ENCODE measurements at places on chromosomes 1 and 21.

- no peak for DNase-seq
These were observed 43.8 kb downstream of the ACTL8 start for GRCh38 chr1:17798799-17799382.

DNA sequence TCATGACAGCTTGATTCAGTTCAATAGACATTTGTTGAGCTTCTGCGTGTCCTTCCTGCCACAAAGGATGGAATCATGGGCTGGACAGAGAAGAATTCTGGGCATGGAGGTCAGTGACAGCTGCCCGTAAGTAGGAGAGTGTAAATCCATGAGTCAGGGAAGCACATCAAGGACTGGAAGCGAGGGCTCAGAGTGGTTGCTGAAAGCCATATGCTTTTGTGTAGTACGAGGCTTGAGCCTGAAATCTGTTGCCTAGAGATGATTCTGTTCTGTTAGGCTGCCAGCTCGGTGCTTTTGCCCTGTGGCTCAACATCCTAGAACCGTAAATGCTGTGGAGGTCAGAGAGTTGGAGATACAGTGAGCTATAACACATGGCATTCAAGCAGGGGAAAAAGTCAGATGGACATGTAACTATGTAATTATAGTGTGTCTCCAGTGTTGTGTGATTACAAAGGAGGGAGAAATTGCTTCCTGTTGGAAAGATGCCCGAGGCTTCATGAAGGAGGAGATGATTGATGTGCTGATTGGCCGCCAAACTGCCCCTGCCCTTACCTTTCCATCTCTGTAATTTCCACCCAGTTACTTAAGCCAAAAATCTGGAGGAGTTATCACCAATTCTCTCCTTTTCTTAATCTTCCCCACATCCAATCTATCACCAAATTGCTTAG lies 92.8 kb upstream of the CACNA1E start:
- no peak for DNase-seq

- DNase-seq: no peak
These were observed 39.1 kb upstream of the EFCAB14 start for GRCh38 chr1:46757956-46758528.

- DNase-seq: no peak
These were observed 233.1 kb upstream of the CSF3R start for GRCh38 chr1:36715797-36716196.

DNA sequence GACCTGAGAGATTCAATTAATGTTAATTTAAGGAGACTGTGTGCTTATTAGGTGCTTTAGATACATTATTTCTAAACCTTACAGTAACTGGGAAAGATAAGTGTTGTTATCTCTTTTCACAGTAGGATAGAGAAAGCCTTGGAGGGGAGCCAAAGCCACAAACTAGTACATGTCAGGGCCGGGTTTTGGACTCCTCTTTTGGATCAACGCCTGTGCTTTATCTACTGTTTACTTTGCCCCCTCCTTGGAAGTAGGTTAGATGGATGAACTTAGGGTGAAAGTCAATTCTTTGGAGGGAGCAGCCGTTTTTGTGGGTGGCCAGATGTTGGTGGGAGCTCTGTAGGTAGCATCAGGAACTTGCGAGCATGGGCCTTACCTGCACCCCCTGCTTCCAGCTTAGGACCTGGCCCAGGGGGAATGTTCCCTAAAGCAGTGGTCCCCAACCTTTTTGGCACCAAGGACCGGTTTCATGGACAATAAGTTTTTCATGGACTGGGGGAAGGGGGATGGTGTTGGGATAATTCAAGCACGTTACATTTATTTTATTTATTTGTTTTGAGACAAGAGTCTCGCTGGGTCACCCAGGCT lies 1.7 kb downstream of the HHAT start:
- DNase-seq: no peak

GRCh38 chr1:94245747-94246438 lies 8.5 kb upstream of the ARHGAP29 start:
- DNase-seq: no peak

DNA sequence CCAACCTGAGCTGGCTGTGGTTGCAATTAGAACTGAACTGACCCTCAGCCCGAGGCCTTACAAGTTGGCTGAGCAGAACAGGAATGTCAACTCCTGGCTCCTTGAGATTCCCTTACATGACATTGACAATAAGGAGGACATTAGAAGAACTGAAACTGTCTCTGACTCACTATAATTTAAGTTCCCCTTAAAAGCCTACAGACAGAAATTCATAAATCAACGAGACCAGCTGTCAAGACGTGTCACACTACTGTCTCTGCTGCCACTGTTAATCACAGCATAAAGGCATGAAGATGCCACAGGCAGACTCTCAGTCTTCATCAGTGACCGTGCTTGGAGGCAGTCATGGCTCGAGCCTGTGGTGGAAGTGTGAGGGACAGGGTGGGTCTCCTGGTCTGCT lies 168.8 kb downstream of the GABPA start:
- DNase-seq: no peak

GRCh38 chr1:94578856-94579255 lies 37.3 kb upstream of the F3 start:
- DNase-seq: no peak

DNA sequence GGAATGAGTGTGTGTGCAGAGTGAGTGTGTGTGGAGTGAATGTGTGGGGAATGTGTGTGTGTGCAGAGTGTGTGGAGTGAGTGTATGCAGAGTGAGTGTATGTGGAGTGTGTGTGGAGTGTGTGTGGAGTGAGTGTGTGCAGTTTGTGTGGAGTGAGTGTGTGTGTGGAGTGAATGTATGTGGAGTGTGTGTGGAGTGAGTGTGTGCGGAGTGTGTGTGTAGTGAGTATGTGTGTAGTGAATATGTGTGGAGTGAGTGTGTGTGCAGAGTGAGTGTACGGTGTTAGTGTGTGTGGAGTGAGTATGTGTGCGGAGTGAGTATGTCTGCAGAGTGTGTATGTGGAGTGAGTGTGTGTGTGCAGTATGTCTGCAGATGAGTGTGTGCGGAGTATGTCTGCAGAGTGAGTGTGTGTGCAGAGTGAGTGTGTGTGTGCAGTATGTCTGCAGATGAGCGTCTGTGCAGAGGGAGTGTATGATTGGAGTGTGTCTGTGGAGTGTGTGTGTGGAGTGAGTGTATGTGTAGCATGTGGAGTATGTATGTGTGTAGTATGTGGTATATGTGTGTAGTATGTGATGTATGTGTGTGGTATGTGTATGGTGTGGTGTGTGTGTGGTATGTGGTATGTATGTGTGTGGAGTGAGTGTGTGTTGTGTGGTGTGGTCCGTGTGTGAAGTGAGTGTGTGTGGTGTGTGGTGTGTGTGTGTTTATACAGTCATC lies 59.7 kb upstream of the CLDN14 start:
- no peak for DNase-seq

GRCh38 chr1:210689826-210690225 lies 361.1 kb downstream of the HHAT start:
- no peak for DNase-seq

- no peak for DNase-seq
These were observed 33.4 kb downstream of the HSD17B7 start for GRCh38 chr1:162823771-162824525.

DNA sequence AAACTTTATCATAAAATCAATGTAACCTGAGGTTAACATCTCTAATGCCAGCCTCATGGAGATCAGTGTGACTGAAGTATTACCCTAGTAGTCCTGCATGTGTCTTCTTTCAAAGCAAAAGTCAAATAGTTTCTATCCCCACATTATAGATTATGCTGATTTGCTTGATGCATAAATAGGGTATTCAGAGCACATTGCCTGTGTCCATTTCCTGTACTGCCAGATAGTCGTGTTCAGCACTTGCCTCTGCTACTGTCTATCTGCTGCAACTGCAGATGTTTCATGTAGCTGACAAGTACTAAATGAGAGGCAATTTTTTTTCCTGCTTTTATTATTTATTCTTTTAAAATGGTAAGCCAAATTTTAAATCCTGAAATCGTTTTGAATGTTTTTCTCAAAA lies 348.7 kb downstream of the CHRM3 start:
- no peak for DNase-seq

DNA sequence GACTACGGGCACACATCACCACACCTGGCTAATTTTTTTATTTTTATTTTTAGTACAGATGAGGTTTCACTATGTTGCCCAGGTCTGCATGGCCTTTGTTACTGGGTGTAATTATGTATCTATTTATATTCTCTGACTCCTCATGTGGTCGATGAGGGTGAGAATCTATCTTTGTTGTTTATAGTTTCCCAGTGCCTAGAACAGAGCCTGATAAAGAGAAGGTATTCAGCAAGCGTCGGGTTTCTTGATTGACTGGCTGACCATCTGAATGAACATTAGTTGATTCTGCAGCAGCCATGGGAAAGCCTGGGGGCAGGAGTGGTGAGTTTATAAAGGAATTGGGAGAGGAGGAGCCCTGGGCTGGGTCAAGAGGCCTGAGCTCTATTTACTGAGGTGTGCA lies 28.5 kb downstream of the SERINC2 start:
- no peak for DNase-seq

GRCh38 chr1:80540596-80540995 lies 1260.1 kb upstream of the ADGRL2 start:
- DNase-seq: no peak

- DNase-seq: no peak
These were observed 13.4 kb upstream of the ODF2L start for GRCh38 chr1:86409416-86410021.

DNA sequence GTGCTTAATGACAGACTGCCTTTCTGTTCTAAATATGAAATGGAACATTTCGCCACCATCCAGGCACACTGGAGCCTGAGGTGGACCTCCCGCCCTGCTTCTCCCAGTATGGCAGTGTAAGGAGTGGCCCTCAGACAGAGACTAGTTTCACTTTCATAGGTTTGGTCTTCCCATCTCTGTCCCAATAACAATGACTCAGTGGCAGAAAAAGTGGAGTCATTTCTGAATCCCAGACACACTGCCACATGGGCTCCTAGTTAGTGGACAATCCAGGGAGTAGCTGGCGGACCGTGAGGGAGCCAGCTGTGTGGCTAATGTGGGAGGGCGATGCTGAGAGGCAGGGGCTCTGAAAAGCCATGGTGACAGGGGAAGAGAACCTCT lies 95.6 kb upstream of the TSPAN2 start:
- no peak for DNase-seq

- DNase-seq: no peak
These were observed 22.2 kb upstream of the SPATA6 start for GRCh38 chr1:48493970-48494769.

- no peak for DNase-seq
These were observed 8.1 kb downstream of the RGS8 start for GRCh38 chr1:182676274-182676673.

GRCh38 chr1:72568113-72568512 lies 285.8 kb upstream of the NEGR1 start:
- no peak for DNase-seq

GRCh38 chr1:157238585-157238984 lies 100.4 kb upstream of the ETV3 start:
- DNase-seq: no peak

DNA sequence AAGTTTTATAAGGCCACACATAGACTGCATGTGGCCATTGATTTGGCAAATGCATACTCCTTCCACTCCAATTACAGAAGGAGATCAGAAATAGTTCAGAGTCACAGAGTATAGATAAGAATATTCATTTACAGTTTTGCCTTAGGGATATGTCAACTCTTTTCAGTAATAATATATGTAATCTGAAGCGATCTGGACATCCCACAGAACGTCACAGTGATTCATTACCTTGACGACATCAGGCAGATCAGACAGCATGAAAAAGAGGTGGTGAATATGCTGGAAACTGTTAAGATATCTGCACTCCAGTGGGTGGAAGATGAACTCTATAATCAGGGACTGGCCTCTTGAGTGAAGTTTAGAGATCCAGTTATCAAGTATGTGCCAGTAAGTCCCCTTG lies 240.4 kb downstream of the DPYD start:
- no peak for DNase-seq

DNA sequence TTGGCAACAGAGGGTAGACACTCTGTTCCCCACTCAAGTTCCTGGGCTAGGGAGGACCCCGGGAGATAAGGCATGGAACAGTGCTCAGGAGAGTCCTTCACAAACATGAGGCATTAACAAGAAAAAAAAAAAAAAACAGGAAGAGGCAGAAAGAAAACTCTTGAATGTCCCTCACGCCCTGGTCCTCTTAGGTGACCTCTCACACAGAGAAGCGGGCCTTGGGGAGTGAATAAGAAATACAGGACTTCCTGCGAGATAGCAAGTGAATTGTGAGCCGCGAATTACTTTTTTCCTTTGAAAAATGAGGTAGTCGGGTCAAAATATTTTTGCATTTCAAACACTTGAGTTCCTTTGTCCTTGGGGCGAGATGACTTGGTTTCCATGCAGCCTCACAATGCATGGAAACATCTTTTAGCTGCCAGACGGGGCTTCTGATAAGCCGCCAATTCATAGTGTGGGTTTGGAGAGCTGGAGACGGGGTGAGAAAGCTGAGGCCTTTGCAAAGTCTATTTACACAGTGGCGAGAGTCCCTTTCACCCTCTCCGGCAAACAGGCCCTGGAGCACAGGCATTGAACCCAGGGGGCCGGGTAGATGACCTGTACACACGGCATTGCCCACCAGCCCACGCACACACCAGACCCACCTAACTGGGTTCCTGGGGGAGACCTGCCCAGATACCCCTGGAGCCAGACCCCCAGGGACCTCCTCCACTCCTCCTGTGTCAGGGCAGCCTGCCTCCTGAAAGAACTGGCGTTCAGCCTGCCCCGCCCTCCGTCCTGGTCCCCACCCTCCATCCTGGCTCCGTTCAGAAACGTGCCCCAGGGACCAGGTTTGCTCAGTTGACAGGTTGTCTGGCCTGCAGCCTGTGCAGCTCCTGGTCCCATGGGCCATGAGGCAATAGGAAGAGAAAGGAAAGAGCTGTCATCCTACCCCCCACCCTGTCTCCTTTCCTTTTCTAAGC lies 192.3 kb downstream of the PRDM16 start:
- DNase-seq: no peak
